ENCODE measurements at places on chromosomes 3 and 15.

GRCh38 chr3:131007782-131008181, 18.8 kb downstream of the ASTE1 start:
- no peak for DNase-seq

GRCh38 chr15:74585191-74585590, 30.4 kb upstream of the CLK3 start:
- DNase-seq: no peak

- DNase-seq: no peak
Measured at GRCh38 chr15:70240082-70240481, 142.4 kb upstream of the TLE3 start.

DNA sequence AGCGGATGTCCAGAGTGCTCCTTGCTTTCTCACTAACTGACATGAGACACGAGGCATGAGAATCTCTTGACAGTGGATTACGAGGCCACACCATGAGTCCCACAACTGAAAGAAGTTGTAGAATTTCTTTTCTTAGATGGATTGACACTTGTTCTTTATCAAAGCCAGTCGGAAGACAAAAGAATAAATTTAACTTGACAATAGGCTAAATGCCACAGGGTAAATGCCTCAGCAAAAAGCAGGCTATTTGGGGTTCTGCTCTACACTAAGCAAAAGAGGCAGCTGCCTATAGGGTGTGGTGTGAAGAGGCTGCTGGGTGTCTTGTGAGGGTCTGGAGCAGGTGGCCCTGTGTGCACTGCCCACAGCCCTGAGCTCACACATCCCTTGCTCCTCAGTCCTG, 135.1 kb upstream of the SEMA6D start:
- DNase-seq: no peak

- no peak for DNase-seq
Measured at GRCh38 chr3:107942951-107943749, 147.7 kb downstream of the CD47 start.

GRCh38 chr3:51530485-51530884, 8.0 kb upstream of the RAD54L2 start:
- no peak for DNase-seq

DNA sequence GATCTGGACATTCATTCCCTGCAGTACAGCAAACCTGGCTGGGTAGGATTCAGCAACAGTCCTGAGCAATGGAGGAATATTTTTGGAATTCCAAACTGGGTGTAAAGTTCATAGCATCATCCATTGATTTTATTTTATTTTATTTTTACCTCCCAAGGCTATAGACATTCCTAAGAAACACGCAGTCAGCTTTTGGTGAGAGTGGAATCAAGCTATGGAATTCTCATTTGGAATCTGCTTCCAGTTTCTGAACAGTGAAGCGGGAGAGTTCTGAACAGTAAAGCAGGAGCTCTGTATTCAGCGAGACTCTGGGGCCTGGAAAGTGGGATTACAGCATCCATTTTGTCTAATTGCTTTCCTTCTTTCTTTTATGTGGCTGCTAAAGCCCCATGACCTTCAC, 1.4 kb upstream of the PDZRN3 start:
- no peak for DNase-seq

DNA sequence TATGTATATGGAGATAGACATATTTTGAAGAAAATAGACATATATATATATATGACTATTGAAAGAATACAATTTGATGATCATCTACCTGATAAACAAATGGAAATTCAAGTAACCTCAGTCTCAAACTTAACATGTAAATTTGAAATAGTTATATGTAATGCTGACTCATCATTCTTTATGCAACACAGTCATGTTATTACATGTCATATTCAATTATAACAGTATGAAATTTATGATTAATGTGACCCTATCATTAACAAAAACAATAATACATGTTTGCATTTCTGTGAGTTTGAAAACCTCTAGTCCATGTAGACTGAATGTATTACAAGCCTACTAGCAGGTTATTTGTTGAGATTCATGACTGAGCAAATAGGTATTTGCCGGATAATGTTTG, 204.1 kb downstream of the CADM2 start:
- DNase-seq: no peak

DNA sequence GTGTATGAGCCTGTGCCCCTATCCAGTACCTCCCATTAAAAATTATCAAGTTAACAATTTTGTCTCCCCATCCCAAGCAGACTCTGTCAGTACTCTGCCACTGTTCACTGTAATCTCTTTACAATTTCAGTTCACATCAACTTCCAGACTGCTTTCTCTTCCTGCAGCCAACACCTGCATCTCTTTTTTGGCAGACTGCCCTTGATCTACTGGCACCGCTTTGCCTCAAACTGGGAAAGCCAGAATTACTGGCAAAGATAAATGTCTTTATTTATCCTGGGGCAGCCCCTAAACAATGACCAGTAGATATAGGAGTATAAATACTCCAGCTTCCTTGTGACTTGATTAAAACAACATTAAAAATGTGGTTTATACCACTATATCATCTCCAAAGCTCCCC, 494.1 kb downstream of the ZNF385D start:
- no peak for DNase-seq

GRCh38 chr3:149771652-149772271, 19.5 kb upstream of the COMMD2 start:
- DNase-seq: peak; percentile 17

DNA sequence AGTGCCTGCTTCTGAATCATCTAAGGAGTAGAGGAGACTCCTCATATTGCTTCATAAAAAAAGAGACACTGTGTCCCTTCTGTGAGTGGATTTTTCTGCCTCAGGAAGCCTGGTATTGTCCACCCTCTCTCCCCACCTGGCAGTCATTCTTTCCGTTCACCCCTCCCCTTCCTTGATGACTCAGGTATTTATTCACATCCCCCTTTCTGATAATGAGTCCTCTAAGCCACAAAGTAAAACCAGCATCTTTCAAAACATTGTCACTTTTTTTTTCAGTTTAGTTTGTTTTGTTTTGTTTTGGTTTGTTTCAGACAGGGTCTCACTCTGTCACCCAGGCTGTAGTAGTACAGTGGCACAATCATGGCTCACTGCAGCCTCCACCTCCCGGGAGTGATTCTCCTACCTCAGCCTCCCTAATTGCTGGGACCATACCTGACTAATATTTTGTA, 65.2 kb upstream of the UBE2E1 start:
- no peak for DNase-seq

GRCh38 chr3:188292827-188293226, 138.9 kb downstream of the LPP start:
- DNase-seq: no peak

- DNase-seq: no peak
Measured at GRCh38 chr3:127624063-127624462, 4.9 kb upstream of the PODXL2 start.

- DNase-seq: no peak
Measured at GRCh38 chr3:180918542-180918941, 6.1 kb downstream of the FXR1 start.

GRCh38 chr15:73965758-73966113, 26.4 kb downstream of the STOML1 start:
- DNase-seq: no peak

GRCh38 chr15:80957556-80957955, 32.1 kb downstream of the MESD start:
- DNase-seq: no peak

DNA sequence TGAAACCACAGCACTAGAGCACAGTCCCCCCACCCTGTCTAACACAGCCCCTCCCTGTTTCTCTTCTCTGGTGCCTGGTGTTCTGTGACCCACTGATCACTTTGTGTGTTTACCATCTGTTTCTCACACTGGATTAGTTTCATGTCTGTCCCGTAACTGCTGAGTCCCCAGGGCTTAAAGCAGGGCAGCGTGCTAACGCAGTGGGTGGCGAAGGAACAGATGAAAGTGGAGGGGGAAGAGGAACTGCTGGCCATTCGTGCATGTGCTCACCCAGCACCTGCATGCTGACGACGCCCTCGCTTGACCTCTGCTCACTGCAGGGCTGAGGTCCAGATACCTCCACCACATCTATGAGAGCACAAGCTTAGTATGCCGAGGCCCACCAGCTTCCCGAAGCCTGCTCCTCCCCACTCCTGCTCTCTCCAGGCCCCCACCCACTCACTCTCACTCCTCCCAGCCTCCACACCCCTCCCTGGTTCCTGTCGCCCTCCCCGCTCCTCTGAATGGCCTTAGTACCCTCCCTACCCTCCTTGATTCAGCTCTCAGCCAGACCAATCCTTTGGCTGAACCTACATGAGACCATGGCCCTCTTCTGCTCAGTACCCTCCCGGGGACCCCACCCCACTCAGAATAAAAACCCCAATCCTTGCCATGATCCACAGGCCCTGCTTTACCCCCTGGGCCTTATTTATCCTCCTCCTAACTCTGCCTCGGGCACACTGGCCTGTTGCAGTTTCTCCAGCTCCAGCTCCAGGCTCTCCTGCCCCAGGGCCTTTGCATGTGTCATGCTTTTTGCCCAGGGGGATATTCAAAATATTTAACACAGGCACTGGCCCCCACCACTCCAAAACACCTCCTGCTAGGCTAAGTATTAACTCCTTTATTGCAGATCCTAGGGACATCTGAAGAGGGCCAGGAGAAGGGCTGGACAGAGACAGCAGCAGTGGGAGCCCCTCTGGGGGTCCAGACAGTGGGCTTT, 15.1 kb upstream of the IQSEC1 start:
- no peak for DNase-seq

DNA sequence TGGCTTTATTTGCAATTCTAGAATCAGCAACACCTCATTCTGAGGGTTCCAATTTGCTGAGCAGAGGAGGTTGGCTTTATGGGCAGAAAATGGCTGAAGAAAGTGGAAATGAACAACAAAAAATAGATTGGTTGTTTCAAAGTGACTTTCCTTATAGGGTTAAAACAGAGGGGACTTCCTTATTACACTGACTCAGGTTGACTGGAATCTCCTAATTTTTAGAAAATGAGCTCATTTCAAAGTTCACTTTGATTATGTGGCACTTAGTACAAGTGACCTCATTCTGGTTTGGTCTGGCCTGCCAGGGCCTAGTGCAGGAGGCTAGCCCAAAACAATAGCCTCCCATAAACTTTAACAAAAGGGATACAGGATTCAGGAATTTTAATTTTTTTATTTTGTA, 41.4 kb downstream of the NFKBIZ start:
- no peak for DNase-seq

DNA sequence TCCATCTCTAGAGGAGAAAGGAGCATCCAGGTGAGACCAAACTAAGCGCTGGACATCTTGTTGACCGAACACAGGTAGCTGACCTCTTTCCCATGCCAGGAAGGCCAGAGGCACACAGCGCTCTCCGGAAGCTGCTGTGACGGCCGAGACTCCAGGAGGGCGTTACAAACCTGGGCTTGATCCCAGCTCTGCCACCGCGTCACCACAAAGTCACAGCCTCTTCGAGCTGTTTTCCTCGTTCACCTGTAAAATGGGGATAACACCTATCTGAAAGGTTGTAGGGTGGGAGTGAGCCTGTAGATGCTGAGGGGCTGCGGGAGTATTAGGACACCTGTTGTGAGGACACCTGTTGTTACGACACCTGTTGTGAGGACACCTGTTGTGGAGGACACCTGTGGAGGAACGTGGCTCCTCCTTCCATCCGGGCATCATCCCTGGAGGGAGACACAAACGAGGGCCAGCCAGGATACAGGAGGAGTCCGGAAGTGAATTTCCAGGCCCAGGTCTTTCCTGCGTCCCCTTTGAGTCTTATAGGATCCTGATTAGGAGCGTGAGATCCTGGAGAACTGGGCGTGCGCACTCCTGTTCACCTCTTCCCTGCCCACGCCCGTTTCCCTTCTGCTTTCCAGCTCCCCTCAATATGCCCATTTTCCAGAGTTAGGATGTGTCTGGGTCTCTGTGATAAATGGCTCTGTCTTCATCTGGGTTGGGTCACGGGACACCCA, 2.3 kb upstream of the MUC4 start:
- DNase-seq: no peak

GRCh38 chr15:67109141-67110034, 44.0 kb downstream of the SMAD3 start:
- peak; percentile 36 for DNase-seq

GRCh38 chr15:62515696-62516395, 350.8 kb upstream of the C2CD4B start:
- DNase-seq: no peak

GRCh38 chr3:71309886-71310285, 273.6 kb downstream of the FOXP1 start:
- DNase-seq: no peak

DNA sequence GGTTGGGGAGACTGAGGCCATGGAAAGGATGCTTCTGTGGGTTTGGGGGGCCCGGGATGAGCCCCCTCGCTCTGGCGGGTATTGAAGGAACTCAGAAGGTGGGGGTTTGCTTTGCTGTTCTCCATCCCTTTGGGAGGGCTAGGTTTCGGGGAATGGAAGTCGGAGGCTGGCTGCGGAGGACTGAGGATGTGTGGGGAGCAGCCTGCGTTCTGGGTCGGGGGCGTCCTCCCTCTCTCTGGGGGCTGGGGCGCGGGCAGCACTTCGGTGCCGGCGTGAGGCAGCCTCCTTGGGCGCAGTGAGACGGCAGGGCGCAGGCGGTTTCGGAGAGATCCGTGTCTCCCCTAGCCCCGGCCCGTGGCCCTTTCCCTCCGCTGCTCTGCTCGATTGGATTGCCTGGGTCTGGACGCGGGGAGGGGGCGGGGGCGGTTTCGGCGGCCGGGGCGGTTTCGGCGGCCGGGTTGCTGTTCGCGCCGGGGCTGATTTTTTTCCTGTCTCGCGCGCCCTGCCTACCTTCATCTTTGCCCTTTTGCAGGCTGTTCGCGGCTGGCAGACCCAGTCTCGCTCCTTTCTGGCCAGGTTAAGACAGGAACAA, 1.4 kb downstream of the PTPRG start:
- no peak for DNase-seq

- no peak for DNase-seq
Measured at GRCh38 chr3:183178833-183179549, 16.5 kb upstream of the LAMP3 start.

GRCh38 chr15:99399618-99400017, 148.3 kb downstream of the LRRC28 start:
- no peak for DNase-seq

DNA sequence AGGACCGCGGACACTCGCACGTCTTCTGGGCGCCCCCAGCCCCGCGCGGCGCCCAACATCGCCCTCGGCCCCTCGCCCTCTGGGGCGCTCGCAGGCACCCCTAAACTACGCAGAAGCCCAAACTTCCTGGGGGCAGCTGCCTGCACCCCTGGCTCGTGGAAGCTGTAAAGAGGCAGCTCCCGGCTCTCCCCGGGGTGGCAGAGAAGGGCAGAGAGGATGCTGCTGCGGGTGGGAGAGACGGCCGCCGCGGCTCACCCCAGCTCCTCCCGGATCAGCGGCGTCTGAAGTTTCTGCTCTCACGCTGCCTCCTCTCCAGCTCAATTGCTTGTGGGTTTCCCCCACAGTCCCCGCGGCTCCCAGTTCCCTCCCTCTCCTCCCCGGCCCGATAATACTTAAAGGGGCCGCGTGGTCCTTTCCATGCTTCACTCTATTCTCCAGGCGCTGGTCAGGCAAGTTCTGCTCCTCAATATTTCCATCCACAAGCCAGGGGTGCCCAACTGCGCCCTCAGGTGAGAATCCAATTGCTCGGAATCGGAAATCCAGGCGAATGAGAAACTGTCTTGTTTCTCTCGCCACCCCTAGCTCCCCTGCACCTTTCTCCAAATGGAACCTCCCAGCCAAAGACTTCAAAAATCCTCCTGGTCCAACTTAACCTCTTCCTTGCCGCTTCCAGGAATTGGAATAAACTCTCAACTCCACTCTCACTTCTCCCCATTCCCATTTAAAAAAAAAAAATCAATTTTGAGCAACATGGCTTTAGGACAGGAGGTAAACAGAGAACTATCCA, 748.5 kb downstream of the ROBO1 start:
- peak; percentile 45 for DNase-seq

- DNase-seq: no peak
Measured at GRCh38 chr15:55627730-55628368, 39.7 kb upstream of the PYGO1 start.

Measured in hypothalamus (tissue), 51 donors.